ENCODE measurements at places on chromosomes 11 and 22.

- DNase-seq, result no peak
Measured at GRCh38 chr11:20041499-20041898, 118.8 kb downstream of the DBX1 start.

DNA sequence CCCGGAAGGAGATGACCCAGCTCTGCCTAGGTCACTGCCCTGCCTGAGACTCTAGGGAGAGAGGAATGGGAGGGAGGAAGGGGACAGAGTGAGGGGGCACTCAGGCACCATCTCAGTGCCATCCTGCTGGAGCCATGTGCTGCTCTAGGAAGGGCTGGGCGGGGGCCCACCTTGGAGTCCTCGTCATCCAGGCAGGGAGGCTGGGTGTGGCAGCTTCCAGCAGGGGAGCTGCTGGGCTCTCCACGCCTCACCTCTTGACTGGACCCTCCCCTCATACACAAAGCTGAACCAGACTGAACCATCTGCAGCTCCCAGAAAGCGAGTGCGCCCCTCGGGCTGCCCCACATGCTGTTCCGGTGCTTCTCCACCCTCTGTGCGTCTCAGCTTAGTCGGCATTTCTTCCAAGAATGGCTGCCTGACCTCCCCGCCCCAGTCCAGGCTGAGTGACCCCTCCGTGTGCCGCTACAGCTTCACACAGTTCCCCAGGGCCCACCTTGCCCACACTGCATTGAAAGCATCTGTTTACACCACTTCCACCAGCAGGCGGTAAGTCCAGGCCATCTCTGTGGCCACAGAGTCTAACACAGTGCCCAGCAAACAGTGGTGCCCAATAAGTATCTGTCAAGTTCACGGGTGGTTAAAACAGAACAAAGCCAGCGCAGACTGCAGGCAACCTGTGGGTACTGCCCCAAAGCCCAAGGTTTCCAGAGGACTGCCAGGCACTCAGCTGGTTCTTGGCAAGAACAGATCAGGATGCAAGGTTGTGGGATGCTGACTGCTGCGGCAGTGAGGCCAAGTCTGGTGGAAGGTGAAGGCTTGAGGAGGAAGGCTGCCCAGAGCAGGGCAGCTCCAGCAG is 9.4 kb upstream of the TRIM29 start:
- no peak for DNase-seq

DNA sequence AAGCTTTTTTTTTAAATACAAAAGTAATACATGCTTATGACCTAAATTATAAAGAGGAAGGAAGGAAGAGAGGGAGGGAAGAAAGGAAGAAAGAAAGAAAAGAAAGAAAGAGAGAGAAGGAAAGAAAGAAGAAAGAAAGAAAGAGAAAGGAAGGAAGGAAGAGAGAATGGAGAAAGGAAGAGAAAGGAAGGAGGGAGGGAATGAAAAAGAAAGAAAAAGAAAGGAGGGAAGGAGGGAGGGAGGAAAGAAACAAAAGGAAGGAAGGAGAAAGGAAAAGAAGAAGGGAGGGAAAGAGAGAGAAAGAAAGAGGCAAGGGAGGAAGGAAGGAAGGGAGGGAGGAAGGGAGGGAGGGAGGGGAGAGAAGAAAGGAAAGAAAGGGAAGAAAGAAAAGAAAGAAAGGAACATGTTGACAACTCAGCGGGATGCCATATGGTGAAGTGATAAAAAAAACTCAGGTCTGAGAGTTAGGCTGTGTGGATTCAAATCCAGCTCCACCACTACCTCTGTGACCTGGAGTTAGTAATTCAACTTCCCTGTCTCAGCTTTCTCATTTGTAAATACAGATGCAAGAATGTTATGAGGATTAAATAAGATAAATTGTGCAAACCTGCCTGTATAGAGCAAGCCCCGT is 9.6 kb upstream of the EED start:
- no peak for DNase-seq

GRCh38 chr22:35053060-35053835 is 12.7 kb upstream of the ISX start:
- DNase-seq, result no peak

- DNase-seq, result no peak
Measured at GRCh38 chr22:19039796-19040280, 82.4 kb downstream of the DGCR2 start.

- no peak for DNase-seq
Measured at GRCh38 chr11:47160753-47161133, 15.9 kb downstream of the ARFGAP2 start.
